Hepatic stellate cell (primary cell): ENCODE measurements at places on chromosomes 6 and 20.

GRCh38 chr20:2283706-2284423 lies 11.9 kb upstream of the TGM3 start:
- DNase-seq = no peak

DNA sequence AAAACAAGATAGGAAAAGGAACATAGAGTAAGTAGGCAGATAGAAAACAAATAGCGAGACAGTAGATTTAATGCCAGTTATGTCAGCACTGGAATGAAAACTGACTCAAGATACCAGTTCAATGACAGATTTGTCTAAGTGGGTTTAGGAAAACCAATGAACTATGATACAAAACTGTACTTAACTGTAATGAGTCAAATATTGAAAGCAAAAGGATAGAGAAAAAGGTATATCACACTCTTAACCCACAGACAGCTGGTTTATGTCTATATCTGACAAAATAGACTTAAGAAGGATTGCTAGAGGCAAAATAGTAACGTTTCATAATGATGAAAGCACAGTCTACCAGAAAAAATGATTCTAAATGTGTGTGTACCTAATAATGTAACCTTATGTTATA lies 38.2 kb downstream of the ATRN start:
- no peak for DNase-seq

DNA sequence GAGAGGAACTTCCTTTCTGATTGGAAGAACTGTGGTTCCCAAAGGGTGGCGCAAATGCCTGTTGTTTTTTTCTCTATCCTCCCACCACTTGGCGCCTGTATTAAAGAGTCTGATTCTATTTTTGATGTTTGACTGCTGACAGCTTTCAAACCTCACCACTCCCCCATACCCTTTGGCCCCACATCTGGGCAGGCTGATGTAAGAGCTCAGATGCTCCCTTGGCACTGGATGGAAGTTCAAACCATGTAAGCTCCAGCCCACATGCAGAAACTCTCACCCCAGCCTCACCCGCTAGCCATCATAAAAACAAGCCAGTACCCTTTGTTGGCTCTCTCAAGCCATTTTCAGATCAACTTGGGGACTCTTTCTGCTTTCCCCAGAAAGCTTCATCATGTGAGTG lies 20.0 kb upstream of the TMEM14A start:
- DNase-seq = no peak

DNA sequence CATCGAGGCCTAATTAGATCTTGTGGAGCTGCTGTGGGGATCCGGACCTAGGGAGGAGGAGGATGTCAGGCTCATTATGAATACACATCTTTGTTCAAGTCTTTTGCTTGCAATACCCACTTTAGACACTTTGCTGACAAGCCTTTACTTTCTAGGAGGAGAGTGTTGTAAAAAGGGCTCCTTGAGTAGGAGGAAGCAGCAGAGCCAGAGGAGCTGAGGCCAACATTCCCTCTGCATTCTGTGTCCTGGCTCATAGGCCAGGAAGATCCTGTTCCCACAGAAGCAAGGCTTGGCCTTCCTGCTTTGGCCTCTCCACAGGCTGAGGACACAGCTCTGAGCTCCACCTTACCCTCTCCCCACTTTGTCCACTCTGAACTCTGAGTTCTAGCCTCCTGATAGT lies 67.1 kb downstream of the TPD52L1 start:
- DNase-seq = no peak

- DNase-seq = no peak
Observed at GRCh38 chr6:11244387-11245126, 12.1 kb upstream of the NEDD9 start.

GRCh38 chr20:46330072-46330763 lies 21.9 kb upstream of the CDH22 start:
- no peak for DNase-seq

GRCh38 chr6:137816133-137816579 lies 50.9 kb upstream of the TNFAIP3 start:
- DNase-seq = no peak

GRCh38 chr6:129273161-129273560 lies 390.2 kb downstream of the LAMA2 start:
- DNase-seq = no peak

GRCh38 chr6:30491991-30492952 lies 3.0 kb downstream of the HLA-E start:
- no peak for DNase-seq

DNA sequence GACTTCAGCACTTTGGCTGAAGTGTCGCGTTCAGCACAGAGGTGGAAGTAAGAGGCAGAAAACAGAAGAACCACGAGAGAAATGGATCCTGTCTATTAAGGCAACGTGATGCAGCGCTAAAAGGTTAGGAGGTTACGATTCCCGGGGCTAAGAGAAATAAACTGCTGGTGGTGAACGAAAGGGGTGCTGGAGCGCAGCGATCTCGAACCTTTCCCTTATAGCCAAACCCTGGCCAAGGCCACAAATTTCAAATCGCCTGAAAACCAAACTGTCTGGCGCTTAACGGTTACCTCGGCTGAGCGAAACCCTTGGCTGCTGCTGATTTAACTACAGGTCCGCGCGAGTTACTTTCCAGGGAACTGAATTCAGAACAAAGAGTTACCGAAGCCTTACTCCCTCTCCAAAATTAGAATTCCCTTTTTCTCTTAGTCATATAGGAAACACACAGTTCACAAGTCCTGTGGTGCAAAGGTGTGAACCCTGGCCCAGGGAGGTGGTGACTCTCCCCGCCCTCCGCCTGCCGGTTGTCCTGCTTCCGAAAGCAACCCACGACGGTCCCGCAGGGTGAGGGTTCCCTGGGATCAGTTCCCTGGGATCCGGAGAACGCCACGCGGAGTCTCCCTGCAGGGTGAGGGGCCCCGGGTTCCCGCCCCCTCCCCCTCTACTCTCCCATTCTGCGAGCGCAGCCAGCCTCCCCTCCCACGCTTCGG lies 1.3 kb upstream of the SLC35D3 start:
- peak; percentile 30 for DNase-seq

GRCh38 chr6:33095681-33096080 lies 19.9 kb downstream of the HLA-DPB1 start:
- no peak for DNase-seq

DNA sequence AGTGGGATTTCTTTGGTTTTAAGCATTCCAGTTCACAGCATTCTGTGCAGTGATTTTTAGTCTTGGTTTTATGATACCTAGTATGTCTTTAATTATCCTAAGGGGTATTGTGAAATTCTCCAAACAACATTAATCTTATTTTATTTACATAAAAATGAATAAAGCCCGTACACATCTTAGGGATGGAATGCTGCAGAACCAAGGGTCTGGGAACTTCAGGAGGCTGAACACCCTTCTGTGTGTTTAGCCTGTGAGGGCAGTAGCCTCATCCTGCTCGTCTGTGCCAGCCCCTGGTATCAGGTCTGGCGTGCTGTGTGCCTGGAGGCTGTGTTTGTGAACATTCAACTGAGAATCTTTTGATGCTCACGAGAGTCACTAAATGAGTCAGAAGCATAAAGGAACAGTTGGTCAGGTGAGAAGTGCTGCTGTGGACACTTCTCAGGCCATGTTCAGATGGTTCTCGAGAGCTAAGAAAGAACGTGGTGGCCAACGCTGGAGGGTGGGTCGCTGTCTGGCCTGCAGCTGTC lies 25.2 kb upstream of the C20orf204 start:
- DNase-seq = no peak

GRCh38 chr20:36613974-36614373 lies 8.4 kb downstream of the RAB5IF start:
- DNase-seq = no peak

- no peak for DNase-seq
Observed at GRCh38 chr20:1997483-1998192, 3.8 kb upstream of the PDYN start.

GRCh38 chr20:17808357-17808756 lies 108.6 kb downstream of the BANF2 start:
- peak; percentile 64 for DNase-seq

DNA sequence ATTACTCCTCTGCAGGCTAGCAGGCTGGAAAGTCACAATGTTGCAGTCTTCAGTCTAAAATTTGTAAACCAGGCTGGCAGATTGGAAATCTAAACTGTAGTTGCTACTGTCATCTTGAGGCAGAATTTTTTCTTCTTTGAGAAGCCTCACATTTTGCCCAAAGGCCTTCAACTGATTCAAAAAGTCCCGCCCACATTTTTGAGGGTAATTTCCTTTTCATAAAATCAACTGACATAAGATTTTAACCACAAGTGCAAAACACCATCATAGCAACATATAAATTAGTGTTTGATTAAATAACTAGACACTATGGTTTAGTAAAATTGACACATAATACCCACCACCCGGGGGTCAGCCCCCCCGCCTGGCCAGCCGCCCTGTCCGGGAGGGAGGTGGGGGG lies 28.4 kb downstream of the HLA-C start:
- DNase-seq = no peak

GRCh38 chr6:56953597-56954402 lies 1.1 kb upstream of the BEND6 start:
- no peak for DNase-seq

- no peak for DNase-seq
Observed at GRCh38 chr20:43824309-43825050, 90.2 kb upstream of the TOX2 start.

- no peak for DNase-seq
Observed at GRCh38 chr6:79864421-79864820, 82.9 kb downstream of the ELOVL4 start.

DNA sequence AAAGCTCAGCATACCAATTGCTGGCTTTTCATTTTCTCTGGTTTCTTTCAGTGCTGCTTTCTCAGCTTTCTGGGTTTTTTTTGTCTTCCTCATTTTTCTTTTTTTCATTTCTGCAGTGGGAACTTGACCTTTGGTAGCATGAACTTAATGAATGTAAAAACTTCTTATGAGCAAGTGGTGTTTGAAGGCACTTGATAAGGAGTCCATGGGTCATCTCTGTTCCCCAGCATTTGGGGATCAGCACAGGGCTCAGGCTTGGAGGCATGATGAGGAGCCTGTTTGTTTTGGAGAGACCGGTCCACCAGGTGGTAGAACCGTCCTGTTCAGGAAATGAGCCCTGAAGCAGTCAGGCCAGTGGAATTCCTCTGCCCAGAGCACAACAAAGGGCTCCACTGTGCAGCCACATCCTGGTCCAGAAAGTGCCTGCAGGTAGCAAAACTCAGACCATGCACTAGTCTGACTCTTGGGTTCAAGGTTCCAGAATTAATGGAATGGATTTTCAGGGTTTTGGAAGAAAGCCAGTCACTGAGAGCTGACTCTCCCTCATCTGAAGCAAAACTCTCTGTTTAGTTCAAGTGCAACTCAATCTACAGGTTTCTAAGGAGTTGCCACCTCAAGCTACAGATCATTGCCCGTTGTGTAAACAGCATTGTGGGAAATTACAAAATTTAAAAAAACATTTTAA lies 52.3 kb upstream of the ADGRF1 start:
- no peak for DNase-seq

DNA sequence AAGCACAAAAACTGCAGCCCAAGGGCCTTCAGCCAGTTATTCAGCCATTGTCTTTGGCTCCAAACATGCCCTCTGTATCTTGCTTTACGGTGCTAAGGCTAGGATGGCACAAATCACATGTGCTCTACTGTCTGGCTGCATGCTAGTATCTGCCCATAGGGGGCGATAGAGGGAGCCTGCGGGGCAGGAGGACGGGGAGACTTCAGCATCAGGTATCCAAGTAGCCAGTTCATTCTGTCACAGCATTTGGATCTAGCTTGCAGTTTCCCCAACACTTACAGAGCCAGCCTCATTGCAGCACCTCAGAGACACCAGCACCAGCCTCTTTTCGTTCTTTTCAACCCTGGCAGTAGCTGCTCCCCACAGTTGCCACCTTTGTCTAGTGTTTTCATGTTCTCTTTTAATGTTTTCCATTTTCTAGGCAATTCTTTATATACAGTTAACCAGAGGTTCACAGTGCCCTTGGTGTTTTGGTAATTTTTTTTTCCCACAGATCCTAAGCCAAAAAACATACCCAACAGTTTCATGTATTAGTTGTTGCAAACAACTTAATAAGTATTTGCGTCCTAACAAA lies 705.9 kb downstream of the PTPRT start:
- DNase-seq = no peak

DNA sequence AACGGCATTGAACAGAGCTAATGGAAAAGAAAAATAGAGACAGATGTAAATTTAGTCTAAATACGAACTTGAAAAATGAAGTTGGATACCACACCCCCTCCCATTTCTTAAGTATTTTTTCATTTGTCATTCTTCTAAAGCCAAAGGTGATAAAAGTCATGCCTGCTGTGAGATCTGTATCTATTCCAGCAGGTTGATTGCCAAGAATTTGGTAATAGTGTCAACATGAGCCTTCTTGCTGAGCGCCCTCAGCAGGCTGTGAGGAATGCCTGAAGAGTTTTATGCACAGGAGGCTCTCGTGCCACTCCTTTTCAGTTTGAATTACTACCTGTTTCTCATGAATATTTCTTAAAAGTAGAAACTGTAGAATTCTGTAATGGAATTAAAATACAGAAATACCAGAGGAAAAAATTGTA lies 165.4 kb downstream of the QKI start:
- no peak for DNase-seq
